Stimulated activated CD8-positive, alpha-beta memory T cell treated with anti-CD3 and anti-CD28 coated beads, Interleukin-4, amount 100 ng/mL, for 48 hours (primary cell): ENCODE measurements at places on chromosomes 12 and 14.

DNA sequence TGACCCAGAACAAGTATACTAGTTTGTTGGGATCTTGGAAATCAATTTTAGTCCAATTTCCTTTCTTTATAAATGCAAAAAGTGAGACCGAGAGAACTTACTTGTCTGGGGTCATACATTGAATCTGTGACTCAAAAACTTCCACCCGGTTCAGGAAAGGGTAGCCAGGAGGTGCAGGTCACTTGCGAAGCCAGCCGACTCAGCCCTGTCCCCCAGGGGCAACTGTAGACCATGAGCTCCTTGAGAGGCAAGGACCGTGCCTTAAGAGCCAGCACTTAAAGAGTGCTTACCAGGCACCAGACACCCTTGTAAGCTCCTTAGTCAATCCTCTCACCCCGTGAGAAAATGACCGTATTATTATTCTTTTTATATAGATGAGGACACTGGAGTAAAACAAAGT is 505 bp upstream of the BCDIN3D start:
- no peak for DNase-seq

DNA sequence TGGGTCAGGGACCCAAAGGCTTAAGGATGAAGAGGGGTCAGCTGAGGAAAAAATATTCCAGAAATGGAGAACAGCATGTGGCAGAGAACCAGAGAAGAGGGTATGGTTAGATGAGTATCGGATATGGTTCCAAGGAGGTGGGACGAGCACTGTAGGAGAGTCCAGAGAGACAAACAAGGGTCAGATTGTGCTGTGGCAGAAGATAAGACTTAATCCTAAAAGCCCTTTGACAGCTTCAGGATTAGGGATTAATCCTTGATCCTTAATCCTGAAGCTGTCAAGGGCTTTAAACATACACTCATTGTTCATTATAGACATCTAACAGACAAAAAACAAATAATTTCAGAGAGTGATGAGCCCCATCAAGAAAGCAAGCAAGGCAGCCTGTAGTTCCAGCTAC is 124.0 kb downstream of the SPTSSA start:
- DNase-seq: no peak

DNA sequence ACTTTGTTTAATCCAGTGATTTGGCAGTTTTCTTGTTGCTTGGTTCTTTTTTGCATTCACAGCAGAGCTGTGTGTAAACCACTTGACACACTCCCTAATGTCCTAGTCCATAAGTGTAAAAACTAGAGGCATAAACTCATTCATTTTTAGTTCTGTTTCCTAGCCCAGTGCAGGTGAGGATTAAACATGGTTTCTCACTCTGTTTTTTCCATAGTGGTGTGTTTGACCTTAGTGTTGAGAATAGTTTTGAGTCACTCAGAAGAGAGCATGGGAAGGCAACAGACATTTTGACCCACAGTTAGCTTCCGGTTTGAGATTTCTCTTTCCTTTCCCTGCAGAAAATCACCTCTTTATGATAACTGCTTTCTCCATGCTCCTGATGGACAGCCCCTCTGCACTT is 24.2 kb upstream of the GALNT16 start:
- DNase-seq: no peak

DNA sequence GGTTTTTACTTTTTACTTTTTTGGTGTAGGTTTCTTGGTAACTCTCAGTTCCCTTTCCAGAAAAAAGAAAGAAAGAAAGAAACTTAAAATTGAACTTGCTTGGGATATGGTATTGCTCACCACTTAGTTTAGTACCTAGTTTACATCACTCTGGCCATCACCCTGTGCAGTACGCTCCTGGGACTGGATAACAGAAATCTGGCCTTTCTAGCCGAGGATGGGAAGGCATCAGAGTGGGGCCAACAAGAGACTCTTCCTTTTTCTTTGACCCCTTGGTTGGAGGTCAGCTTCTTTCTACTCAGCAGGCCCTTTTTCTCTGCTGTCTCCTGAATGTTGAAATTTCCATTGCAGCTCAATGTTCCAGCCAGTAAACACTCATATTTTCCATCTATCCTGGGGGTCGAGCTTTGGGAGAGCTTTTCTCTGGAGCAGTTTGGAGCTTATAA is 156.6 kb downstream of the TGFB3 start:
- no peak for DNase-seq

DNA sequence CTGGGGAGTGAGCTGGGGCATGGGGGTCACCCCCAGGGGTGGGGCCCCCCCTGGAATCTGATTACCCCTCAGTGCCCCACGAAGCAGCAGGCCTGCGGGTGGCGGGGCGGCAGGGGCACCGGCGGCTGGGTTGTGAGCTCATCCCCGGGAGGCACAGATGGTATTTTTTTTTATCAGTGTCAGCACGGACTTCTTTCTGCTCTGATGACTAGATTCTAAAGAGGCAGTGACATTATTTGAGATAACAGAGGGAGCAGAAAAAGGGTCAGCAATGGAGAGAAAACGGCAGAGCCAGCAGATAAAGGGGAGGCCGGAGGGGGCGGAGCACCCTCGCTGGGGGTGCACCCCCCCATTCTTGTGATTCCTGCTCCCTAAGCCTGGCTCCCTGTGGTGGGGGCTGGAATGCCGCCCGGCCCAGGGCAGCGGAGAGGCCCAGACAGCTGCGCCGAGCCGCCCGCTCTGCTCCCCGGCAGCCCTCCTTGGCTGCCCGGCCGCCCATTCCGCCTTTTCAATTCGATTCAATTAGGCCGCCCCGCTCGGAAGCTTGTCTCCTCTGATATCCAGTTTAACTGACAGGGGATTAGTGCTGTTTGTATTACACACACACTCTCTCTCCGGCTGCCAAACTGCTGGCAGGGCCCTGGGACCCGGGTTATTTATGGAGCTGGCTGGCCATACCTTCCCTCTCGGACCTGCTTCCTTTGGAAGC is 32.9 kb downstream of the MVK start:
- no peak for DNase-seq

DNA sequence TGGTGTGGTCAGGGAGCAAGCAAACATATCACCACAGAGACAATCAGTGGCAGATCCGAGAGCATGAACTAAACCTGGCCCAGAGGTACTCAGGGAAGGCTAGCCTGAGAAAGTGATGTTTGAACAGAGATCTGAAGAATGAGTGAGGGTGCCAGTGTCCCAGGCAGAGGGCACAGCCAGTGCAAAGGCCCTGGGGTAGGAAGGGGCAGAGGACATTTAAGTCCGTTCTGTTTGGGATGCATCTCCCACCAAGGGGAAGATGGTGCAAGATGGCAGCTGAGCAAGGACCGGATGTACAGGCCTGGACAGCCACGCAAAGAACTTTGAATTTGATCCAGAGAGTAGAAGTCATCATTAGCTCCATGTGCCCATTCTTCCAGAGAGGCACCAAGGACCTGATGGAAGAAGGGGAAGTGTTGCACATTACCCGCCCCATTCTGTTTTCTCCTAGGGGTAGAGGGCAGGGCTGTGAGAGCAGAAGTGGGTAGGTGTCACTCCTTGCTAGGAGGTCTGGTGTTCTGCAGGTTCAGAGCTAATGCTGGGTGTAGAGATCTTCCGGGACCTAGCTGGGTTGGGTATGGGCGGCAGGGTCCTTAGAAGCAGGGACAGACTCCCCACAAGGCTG is 3.9 kb downstream of the DTX1 start:
- no peak for DNase-seq

DNA sequence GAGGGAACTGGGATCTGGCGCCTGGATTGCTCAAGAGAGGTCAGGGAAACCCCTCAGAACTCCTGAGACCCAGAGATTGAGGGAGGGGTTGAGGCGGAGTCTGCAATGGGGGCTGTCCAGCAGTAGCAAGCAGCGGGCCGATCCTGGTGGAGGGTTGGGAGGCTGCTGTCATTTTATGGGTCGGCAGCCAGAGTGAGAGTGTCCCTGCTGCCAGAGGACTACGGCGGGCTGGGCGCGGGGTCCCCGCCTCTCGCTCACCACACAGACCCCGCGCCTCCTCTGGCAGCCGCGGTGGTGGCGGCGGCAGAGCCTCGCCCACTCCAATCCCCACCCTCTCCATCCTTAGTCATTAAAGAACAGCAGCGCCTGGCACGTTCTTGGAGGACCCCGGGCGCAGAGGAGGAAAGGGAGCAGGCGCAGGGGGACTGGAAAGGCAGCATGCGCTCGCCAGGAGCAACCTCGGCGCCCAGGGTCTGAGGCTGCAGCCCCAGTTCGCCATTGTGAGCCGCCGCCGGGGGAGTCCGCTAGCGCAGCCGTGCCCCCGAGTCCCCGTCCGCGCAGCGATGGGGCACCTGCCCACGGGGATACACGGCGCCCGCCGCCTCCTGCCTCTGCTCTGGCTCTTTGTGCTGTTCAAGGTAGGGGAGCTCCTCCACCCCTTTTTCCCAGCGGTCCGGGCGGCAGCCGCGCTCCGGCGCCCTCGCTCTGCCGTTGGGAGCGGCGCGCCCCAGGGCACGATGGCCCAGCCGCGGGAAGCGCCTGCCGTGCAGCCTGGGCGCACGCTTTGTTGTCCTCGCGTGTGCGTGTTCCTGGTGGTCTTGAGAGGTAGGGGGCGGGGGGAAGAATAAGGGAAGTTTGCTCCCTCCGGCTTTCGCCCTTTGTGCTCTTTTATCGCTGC is at the start of gene PTPRO:
TSS of gene PTPRO (plus strand) at position 345 of the 898 bp plus-strand sequence.
- DNase-seq: no peak

DNA sequence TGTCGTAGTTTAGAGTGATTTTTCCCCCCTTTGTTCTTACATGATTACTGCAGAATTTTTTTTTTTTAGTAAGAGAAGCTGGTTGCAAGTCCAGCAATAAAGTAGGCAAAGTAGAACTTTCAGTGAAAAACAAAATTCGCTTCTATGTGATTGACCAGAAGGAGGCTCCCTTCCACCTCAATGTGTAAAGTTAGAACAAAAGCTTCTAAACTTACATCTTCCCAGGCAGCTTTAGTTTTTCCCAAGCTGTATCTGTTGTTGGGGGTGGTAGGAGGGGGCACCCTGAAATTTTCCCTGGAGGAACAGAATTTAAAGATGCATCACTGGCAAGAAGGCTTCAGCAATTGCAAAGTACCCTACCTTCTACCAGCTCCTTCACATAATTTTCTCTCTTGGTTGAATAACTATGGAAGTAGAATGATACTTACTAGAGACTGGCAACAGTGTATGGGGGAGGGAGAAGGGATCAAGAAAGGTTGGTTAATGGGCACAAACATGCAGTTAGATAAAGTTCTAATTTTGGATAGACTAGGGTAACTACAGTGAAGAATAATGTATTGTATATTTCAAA is 87.3 kb upstream of the E2F7 start:
- DNase-seq: no peak

GRCh38 chr12:101051901-101052550 is 158.0 kb downstream of the SLC5A8 start:
- DNase-seq: no peak

GRCh38 chr12:116880817-116881324 is 370 bp downstream of the HRK start:
- DNase-seq: peak; percentile 49

- DNase-seq: no peak
Observed at GRCh38 chr12:575129-575502, 88.1 kb downstream of the NINJ2 start.

GRCh38 chr14:73599499-73599898 is 7.8 kb downstream of the ACOT4 start:
- no peak for DNase-seq

GRCh38 chr12:13233830-13234641 is 37.5 kb downstream of the EMP1 start:
- peak; percentile 54 for DNase-seq

GRCh38 chr14:88179716-88180115 is 143.4 kb downstream of the KCNK10 start:
- no peak for DNase-seq

DNA sequence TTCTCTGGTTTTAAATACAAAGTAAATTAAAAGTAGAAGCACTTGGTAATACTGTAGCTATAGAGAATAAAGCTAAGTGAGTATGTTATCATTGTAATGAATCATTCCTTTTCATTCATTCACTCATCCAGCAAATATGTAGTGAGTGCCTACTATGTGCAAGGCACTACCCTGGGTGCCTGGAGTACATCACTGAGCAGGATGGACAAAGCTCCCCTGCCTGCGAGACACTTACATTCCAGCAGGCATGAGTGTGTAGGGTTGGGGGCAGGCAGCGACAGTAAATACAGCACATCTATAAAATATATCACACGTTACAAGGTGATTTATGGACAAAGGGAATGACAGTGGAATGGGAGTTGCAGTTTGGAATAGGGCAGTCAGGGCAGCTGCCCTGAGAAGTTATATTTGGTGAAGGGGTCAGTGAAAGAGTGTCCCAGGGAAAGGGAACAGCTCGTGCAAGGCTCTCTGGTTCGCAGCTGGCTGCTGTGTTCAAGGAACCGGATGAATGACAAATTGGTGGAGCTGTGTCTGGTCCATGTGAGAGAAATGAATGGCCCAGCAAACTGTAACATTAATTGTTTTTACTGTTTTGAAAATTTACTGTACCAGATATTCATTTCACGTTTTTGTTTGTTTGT is 159.6 kb downstream of the CRADD start:
- no peak for DNase-seq

DNA sequence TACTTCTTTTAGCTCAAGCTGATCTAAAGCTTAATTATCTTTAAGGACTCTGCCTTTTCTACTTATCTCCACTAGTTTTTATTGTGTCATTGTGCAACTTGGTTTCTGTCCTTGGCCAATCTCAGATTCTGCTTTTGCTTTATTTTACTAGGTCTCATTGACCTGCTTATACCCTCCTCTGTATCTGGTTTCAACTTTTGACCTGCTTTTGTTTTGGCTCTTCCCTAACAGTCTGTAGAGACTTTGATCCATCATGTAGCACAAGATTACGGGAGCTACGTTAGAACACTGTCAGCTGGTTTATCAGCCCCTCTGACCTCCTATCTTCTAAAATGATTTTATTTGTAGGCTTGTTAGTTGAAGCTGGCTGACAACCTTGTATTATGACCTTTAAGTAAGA is 43.6 kb downstream of the ZCRB1 start:
- DNase-seq: no peak

DNA sequence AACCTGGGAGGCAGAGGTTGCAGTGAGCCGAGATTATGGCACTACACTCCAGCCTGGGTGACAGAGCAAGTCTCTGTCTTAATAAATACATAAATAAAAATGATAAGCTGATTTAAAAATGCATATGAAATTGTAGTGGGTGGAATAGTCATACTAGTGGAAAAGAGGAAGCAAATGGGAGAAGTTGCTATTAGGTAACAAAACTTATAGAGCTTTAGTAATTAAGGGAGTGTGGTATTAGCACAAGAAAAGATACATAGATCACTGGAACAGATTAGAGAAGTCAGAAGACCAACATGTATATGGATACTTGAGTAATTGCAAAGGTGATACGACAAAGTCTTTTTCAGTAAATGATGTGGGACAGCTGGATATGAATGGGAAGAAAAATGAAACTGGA is 26.5 kb downstream of the TECPR2 start:
- no peak for DNase-seq

DNA sequence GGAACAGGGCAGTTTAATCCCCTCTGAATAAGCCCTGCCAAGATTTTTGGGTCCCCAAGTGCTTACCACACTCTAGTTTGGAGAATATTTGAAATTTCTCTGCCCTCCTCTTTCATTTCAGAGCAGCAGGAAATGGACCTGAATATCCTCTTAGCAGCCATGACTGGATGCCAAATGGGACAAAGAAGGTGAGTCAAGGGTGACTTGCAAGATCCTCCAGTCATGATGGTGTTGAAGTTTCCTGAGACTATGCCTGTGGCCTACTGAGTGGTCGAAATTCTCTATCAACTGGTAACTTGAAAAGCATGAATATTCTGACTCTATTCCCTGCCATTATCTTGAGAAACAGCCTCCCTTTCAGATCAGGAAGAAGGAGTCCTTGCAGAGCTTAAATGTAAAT is 1674.7 kb upstream of the SEL1L start:
- no peak for DNase-seq

- DNase-seq: no peak
Observed at GRCh38 chr12:56980268-56980667, 22.9 kb upstream of the RDH16 start.
